Skeletal muscle cell (primary cell): ENCODE measurements at places on chromosomes 11 and 22.

GRCh38 chr22:24418786-24419474 lies 8.5 kb upstream of the ADORA2A start:
- DNase-seq = no peak

DNA sequence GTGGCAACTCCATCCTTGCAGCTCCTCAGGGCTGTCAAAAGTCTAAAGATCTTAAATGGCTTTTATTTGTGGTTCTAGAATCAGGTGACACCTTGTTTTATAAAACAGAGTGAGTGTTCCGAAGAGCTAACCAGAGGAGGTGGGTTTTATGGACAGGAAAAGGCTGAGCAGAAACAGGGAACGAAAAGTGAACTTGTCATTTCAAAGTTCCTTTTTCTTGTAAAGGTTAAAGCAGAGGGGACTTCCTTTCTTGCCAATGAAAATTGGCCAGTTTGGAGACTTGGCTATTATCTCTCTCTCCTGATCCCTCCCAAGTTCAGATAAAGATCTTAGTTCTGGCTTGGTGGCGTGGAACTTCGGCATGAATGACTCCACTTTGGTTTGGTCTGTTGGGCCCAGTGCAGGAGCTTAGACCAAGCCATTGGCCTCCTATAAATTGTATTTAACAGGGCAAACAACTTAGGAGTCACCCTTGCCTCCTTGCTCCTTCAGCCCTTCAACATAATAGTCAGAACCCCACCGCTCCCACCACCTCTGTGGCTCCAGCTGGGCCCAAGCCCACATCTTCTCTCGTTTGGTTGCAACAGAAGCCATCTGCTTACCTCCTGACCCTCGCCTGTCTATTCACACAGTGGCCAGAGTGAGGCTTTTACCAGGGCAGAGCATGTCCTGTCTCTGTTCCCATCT lies 102.4 kb upstream of the THY1 start:
- no peak for DNase-seq

GRCh38 chr11:73003088-73003487 lies 139.0 kb downstream of the FCHSD2 start:
- DNase-seq = no peak

DNA sequence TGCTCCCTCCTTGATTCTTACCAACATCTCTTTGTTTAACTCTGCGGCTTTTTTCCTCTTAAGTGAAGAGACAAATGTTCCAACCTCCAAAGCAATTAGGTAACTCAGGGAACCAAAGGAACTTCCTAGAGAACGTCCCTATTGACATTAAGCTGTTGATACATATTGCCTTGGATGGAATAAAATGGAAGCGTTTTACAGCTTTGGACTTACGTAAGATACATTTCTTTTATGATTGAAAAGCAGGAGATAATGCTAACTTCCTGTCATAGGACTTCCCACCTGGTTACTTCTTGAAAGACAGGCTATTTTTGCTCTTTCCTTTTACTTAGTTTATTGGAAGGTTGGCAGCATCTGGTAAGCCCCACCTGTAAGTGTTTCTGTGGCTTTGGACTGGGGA lies 245.7 kb upstream of the CTSC start:
- no peak for DNase-seq

GRCh38 chr11:128728767-128729587 lies 35.1 kb downstream of the FLI1 start:
- DNase-seq = no peak

DNA sequence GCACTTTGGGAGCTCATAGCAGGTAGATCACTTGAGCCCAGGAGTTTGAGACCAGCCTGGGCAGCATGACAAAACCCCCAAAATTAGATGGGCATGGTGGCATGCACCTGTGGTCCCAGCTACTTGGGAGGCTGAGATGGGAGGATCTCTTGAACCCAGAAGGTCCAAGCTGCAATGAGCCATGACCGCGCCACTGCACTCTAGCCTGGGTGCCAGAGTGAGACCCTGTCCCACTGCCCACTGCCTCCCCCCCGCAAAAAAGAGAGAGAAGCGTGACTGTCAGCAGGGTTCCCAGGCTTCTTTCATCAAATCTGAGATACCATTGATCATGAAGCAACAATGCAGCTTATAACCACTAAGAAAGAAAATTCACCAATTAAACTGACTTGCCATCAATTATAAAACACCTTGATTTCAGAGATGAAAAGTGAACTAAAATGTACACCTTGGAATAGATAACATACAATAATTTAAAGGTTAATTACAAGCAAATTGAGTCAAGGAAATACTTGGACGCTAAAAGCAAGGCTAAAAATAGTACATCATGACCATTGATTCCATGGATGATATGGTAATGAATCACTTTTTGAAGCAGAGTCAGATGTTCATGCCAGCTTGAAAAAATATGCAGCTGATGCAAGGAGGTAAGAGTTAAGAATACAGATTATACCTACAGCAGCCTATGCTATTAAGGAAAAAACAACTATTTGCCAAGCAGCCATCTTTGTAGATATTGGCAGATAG lies 90.8 kb upstream of the ALKBH3 start:
- DNase-seq = peak; percentile 15

DNA sequence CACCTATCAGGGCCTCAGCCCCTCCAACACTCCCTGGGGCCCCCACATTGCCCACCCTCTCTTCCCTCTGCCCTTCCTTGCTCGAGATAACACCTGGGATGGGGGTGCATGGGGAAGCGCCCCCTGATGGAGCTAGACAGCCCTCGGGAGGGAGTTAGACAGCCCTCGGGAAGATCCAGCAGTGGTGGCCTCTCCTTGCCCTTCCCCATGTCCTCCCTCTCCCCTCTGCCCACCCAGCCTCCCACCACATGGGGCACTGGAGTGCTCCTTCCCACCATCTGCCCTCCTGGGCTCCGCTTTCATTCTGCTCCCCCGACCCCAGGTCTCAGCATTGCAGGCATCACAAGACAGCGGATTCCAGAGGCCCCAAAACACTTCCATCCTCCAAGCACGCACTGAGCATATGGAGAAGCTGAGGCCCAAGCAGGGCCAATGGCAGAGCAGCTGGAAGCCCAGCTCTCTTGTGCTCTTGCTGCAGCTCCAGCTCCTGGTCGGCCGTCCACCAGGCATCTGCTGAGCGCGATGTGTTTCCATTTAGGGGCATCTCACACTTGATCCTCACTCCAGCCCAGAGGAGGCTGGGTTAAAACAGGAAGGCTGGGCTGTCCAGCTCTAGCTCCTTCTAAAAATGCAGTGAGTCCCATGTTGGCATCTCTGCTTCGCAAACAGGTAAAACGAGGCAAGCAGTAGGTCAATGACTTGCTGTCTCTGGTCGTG lies 65.6 kb downstream of the IGLL1 start:
- no peak for DNase-seq

DNA sequence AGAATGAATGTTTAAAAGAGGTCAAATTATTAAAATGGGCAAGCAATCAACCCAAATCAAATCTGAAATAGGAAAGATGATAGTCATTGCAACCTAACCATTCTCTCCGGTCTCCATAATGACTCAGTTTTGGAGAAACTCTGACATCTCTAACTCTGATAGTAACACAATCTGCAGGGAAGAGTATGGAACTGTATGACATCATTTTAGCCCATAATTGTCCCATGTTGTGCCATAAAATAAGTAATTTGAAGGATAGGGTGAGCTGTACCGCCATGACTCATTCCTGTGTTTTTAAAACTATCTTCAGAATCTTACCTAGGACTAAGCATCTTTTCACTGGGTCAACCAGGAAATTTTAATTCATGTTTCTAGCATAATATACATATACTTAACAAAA lies 350.8 kb downstream of the DLG2 start:
- DNase-seq = no peak

- DNase-seq = no peak
Observed at GRCh38 chr11:34148504-34149165, 43.2 kb downstream of the NAT10 start.

GRCh38 chr22:35480627-35481550 lies 59.7 kb upstream of the RASD2 start:
- no peak for DNase-seq

GRCh38 chr11:119538753-119539152 lies 115.8 kb upstream of the THY1 start:
- no peak for DNase-seq

DNA sequence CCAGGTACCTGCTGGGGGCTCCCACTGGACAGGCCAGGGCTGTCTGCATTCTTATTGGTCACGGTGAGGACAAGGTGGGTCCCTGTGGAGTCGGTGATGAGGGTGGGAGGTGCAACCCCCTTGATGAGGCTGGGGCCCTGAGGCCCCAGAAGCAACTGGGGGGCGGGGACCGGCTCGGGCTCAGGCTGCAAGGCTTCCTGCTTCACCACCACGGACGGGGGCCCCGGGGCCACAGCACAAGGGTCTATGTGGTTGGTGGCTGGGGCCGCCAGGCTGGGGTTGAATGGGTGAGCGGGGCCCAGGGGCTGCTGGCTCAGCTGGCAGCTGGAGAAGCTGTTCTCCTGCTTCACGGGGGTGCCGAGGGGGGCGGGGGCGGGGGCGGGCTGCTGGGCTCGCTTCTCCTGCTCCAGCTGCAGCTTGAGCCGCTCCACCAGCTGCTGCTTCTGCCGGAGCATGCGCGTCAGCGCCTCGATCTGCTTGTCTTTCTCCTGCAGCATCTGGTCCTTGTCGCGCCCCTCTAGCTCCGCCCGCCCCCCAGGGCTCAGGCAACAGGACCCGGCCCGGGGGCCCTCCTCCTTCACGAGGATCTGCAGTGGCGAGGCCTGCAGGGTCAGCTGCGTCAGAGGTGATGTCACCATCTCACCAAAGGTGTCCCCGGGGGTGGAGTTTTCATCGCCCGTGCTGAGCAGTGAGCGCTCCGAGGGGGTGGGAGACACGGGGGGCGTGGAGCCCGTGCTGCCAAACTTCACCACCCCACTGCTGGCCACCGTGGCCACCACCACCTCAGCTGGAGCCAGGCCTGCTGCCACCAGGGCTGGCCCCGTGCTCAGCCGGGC lies 48.2 kb downstream of the SGSM3 start:
- no peak for DNase-seq

DNA sequence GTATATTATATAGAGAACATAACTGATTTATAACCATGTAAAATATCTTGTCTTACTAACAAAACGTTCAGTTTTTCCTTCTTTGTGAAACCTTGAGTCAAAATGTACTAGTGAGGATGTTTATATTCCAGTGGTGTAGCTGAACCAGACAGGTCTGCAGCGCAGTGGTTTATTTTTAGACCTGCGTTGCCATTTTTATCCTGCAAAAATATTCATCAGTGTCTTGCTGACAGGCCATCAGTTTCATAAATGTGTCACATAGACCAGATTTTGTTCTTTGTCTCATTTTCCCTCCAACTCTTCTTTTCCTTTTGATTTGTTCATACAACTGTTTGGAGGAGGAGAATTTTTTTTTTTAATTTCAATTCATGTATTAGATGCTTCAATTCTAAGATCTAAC lies 43.1 kb downstream of the HSD17B12 start:
- no peak for DNase-seq

- no peak for DNase-seq
Observed at GRCh38 chr11:73653996-73654395, 7.6 kb downstream of the PLEKHB1 start.

DNA sequence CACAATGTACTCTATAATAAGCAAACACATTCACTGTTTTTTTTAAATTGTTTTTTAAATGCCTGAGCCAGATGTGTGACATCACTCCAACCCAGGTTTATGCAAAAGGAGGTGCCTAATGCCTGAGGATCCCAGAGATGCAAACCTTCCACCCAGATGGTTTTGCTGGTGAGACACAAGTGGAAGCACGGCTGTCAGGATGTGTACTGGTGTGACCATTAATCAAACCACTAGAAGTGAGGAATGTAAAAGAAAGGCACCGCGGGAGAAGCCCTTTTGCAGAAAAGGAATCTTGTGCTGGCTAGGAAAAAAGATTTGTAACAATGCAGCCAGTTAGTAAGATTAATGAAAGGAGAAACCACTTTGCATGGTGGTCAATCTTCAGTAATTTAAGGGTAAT lies 407.4 kb downstream of the LARGE1 start:
- DNase-seq = peak; percentile 2

DNA sequence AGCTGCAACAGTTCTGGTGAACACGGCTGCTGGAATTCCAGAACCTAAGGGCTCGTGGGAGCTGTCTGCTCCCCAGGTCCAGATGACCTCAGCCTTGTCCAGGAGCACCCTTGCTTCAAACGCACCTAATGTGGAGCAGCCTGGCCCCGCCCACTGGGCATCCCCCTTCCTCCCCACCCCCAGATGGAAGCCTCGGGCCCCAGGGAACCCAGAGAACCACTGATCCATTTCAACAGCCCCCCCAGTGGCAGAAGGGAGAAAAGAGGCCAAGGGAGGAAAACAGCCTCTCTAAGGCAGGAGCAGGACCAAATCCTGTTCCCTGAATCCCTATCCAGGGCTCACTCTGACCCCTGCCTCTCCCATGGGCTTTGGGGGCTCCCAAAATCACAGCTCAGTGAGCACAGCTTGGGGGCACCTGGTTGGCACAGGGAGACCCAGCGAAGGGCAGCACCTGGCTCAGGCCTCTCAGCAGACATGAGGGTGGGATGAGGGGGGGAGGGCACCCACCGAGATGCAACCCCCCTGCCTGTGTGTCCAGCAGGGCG lies 1.2 kb downstream of the CYTH4 start:
- DNase-seq = no peak

GRCh38 chr22:47594836-47595521 lies 832.5 kb downstream of the TBC1D22A start:
- no peak for DNase-seq

- DNase-seq = peak; percentile 30
Observed at GRCh38 chr11:208181-208916, 841 bp downstream of the RIC8A start.

DNA sequence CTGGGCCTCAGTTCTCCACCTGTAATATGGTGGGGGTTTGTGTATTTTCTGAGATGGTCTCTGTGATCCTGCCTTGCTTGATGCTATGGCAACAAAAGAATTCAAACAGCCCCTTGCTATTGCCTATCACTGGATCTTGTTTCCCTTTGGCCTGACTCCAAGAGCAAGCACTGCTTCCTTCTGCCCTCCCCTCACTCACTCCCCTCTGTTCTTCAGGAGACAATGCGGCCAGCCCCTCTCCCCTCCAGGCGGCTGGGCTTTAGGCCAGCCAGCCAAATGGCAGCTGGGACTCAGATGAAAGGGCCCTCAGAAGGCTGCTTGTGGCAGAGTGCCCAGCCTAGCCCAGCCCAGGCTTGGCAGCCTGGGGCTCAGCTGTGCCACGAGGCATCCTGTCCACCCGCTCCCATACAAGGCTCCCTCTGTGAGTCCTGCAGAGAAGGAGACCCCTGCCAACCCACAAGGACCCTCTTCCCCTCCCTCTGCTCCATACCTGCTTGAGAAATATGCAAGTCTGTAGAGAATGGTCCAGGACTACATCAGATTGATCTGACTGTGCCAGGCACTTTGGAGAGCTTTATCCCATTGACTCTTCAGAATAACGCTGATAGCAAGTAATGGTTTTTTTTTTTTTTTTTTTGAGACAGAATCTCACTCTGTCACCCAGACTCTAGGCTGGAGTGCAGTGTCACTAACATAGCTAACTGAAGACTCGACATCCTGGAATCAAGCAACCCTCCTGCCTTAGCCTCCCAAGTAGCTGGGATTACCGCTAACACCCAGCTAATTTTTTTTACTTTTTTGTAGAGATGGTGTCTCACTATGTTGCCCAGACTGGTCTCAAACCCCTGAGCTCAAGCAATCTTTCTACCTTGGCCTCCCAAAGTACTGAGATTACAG lies 7.6 kb upstream of the KCTD14 start:
- peak; percentile 69 for DNase-seq

- DNase-seq = no peak
Observed at GRCh38 chr11:119100246-119100970, 1.2 kb downstream of the DPAGT1 start.
